ENCODE measurements at places on chromosomes 2 and 18. TPM values are rescaled to one million over a fixed set of nuclear protein-coding genes. Genes with fewer than 3 reads are reported as not detected.

PMAIP1 gene
- polyA plus RNA-seq = 3.8 TPM

- DNase-seq = no peak
These were observed 1614.1 kb upstream of the TMEFF2 start for GRCh38 chr2:193808877-193809276.

DNA sequence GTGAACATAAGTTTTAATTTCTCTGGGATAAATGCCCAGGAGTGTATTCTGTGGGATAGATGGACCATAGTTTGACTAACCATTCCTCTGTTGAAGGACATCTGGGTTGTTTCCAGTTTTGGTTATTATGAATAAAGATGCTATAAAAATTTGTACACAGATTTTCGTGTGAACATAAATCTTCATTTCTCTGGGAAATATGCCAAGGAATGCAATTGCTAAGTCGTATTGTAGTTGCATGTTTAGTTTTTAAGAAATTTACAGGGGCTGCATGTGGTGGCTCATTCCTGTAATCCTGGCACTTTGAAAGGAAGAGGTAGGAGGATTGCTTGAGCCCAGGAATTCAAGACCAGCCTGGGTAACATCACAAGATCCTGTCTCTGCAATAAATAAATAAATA lies 6.9 kb upstream of the SLC11A1 start:
- no peak for DNase-seq

GRCh38 chr2:69538872-69539548 lies 101.8 kb upstream of the NFU1 start:
- no peak for DNase-seq
